ENCODE measurements at places on chromosomes 3 and 15. TPM values are rescaled to one million over a fixed set of nuclear protein-coding genes. Genes with fewer than 3 reads are reported as not detected.

GRCh38 chr3:54653456-54654195 lies 274.2 kb downstream of the LRTM1 start:
- no peaks in the 10 kb centered on the region for H3K36me3 ChIP-seq
- no peaks in the 10 kb centered on the region for H3K27me3 ChIP-seq
- no peak overlapping the region for H3K4me3 ChIP-seq
- DNase-seq, result no peak
- peaks cover 5% of the 10 kb centered on the region for H3K4me1 ChIP-seq

- no peaks in the 10 kb centered on the region for H3K27me3 ChIP-seq
- peaks cover 9% of the 10 kb centered on the region for H3K4me1 ChIP-seq
- no peak overlapping the region for H3K27ac ChIP-seq
Measured at GRCh38 chr15:92091155-92091734, 237.7 kb downstream of the SLCO3A1 start.

- peaks cover 9% of the 10 kb centered on the region for H3K4me1 ChIP-seq
- no peak overlapping the region for H3K27ac ChIP-seq
- H3K27me3 ChIP-seq, result no peaks in the 10 kb centered on the region
- no peaks in the 10 kb centered on the region for H3K36me3 ChIP-seq
- peak; percentile 81 for DNase-seq
Measured at GRCh38 chr3:43028678-43029490, 49.8 kb downstream of the GASK1A start.

GRCh38 chr15:31402003-31402402 lies 75.4 kb downstream of the KLF13 start:
- peak overlapping the region; percentile 68 for H3K27ac ChIP-seq
- H3K27me3 ChIP-seq, result no peaks in the 10 kb centered on the region
- H3K4me3 ChIP-seq, result no peak overlapping the region
- H3K4me1 ChIP-seq, result peaks cover 35% of the 10 kb centered on the region
- no peak for DNase-seq

- no peak overlapping the region for H3K4me3 ChIP-seq
- H3K36me3 ChIP-seq, result peaks cover 41% of the 10 kb centered on the region
- peaks cover 4% of the 10 kb centered on the region for H3K4me1 ChIP-seq
- H3K27ac ChIP-seq, result no peak overlapping the region
- no peaks in the 10 kb centered on the region for H3K27me3 ChIP-seq
Measured at GRCh38 chr15:39947401-39948197, 13.7 kb downstream of the EIF2AK4 start.

GRCh38 chr3:29453284-29454001 lies 172.6 kb downstream of the RBMS3 start:
- no peaks in the 10 kb centered on the region for H3K36me3 ChIP-seq
- peaks cover 16% of the 10 kb centered on the region for H3K4me1 ChIP-seq
- H3K4me3 ChIP-seq, result no peak overlapping the region

DNA sequence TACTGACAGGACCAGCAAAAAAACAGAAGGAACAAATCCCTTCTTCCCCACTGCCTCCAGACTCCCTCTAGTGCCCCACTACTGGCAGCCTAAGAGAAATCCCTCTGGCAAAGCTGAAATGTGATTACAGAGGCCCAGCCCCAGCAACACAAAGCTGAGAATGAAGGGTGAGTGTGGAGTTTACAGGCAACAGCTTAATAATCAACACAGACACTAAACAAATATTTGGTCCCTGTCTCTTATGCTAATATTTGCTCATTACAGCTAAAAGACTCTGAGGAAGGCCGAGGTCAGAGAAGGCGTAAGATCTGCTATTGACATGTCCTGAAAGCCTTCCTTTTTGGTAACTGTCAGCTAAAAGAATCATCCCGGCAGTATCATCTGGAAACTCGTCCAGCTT lies 308.5 kb upstream of the RASGRP1 start:
- DNase-seq, result no peak
- H3K36me3 ChIP-seq, result no peaks in the 10 kb centered on the region
- no peak overlapping the region for H3K27ac ChIP-seq
- H3K27me3 ChIP-seq, result no peaks in the 10 kb centered on the region
- no peak overlapping the region for H3K4me3 ChIP-seq

DNA sequence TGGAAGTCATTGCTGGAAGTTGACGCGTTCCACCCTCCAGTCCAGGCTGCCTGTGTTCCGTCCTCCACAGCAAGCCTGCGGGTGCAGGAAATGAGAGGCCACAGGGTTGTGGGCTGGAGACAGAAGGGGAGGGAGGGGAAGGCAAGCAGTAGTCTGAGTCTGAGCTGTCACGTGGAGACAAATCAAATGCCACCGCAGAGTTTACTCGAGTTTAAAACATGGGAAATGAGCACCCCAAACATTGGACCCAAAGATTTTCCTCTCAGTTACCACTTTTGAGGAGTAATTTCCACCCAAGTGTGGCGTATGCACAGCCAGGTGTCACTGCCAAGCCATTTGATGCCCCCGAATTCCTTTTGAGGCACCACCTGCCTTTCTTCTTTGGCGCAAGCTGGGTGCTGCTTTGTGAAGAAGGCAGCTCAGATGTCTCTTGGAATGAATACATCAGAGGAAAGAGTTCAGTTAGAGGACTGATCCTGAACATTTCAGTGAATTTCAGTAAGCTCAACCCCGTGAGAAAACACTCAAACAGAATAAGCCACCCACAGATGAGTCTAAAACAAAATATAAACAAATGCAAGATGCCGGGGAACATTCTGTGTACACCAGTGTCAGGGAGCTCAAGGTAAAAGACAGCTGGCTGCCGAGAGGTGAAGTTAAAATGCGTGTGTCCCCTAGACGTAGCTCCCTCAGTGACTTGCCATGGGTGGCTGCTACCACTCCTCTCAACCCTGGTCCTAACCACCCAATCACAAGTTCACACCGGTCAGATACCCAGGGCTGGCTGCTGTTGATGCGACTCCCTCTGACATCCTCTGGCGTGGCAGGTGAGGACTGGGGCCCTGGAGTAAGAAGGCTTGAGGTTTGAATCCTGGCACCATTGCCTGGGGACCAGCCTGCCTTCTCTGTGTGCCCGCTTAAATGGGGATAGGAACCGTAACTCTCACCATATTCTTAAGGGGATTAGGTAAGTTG lies 203.8 kb downstream of the UACA start:
- peak overlapping the region; percentile 3 for H3K4me3 ChIP-seq
- H3K36me3 ChIP-seq, result no peaks in the 10 kb centered on the region
- no peak for DNase-seq
- no peaks in the 10 kb centered on the region for H3K27me3 ChIP-seq
- H3K4me1 ChIP-seq, result peaks cover 12% of the 10 kb centered on the region

DNA sequence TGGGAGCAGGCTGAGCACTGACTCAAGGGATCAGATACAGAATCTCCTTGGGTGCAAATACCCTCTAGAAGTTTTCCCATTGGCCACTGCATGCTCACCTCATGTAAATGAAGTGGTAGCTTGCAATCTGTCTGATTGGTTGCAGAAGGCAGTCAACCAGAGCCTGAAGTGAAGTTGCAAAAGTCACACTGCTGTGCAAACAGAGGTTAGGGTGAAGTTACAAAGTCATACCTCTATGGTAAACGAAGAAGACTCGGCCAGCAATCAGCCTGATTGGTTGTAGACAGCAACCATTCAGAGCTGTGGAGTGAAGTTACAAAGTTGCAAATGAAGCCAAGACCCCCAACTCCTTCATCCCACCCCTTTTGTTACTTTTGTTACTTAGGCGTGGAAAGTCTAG lies 27.1 kb downstream of the STARD9 start:
- no peak overlapping the region for H3K27ac ChIP-seq
- H3K27me3 ChIP-seq, result no peaks in the 10 kb centered on the region
- H3K4me1 ChIP-seq, result peaks cover 28% of the 10 kb centered on the region
- H3K36me3 ChIP-seq, result no peaks in the 10 kb centered on the region
- no peak overlapping the region for H3K4me3 ChIP-seq
- DNase-seq, result no peak

GRCh38 chr15:27237319-27237939 lies 266.4 kb downstream of the GABRG3 start:
- H3K36me3 ChIP-seq, result no peaks in the 10 kb centered on the region
- no peaks in the 10 kb centered on the region for H3K4me1 ChIP-seq
- H3K4me3 ChIP-seq, result no peak overlapping the region
- no peaks in the 10 kb centered on the region for H3K27me3 ChIP-seq

- no peaks in the 10 kb centered on the region for H3K36me3 ChIP-seq
- H3K4me1 ChIP-seq, result no peaks in the 10 kb centered on the region
- H3K27ac ChIP-seq, result no peak overlapping the region
- no peaks in the 10 kb centered on the region for H3K27me3 ChIP-seq
- H3K4me3 ChIP-seq, result no peak overlapping the region
Measured at GRCh38 chr3:107347751-107348150, 29.5 kb upstream of the CCDC54 start.

The SV2B gene
- total RNA-seq, result 3.2 TPM

The IL16 gene
- 19.9 TPM for total RNA-seq

The ABHD14A gene
- total RNA-seq, result 31.9 TPM

The NUP210 gene
- total RNA-seq, result 10.1 TPM

The TNFSF10 gene
- total RNA-seq, result 92.8 TPM

The C3orf18 gene
- 10.8 TPM for total RNA-seq

The RYR3 gene
- total RNA-seq, result 16.5 TPM

The GRK7 gene
- 0.98 TPM for total RNA-seq

The MTHFS gene
- total RNA-seq, result 7.1 TPM

Measured in vagina (tissue), 2 donors.